ENCODE measurements at places on chromosomes 6 and 20.

- no peak for DNase-seq
These were observed 40.5 kb downstream of the RREB1 start for GRCh38 chr6:7148100-7148822.

DNA sequence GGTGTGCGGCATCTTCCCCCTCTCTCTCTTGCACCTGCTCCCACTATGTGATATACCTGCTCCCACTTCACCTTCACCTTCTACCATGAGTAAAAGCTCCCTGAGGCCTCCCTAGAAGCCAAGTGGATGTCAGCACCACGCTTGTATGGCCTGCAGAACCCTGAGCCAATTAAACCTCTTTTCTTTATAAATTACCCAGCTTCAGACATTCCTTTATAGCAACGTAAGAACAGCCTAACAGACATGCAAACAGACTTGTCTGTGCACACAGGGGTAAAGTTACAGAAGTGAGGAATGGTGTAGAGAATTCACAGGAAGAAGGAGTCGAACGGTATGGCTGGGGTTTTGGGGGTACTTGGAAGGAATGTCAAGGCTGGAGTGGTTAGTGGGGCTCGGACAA is 14.8 kb upstream of the TGM2 start:
- no peak for DNase-seq

DNA sequence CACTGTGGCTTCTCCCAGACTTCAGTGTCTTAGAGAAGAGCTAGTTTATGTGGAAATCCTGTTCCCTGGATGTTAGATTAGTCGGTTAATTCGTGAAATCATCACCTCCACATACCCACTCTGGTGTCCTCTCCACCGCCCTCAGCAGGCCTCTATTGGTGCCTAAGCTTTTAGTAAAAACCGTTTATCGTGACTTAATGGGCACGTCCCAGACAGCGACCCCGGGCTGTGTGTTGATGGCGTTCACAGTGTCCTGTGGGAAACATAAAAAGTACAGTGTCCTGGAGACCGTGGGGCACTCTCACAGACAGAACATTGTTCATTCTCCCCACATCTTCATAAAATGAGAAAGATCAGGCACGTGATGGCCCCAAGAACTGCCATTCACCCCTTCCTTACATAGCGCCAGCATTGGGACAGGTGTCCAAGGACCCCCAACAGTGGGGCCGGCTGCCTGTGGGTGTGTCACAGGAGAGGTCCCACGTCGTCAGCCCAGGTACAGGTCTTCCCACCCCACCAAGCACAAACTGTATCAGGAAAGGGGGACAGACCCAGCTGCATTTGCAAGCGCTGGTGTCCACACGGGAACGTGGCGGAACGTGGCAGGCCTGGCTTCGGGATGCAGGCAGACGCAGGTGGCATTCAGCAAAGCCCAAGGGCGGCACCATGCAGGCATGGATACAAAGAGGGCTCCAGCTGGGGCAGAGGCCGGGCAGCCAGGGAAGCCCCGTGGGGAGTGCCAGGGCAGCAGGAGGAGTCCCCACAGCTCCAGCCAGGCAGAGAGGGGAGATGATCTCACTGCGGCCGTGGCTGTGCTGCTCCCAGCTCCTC is 237.7 kb downstream of the DLL1 start:
- DNase-seq, result no peak

DNA sequence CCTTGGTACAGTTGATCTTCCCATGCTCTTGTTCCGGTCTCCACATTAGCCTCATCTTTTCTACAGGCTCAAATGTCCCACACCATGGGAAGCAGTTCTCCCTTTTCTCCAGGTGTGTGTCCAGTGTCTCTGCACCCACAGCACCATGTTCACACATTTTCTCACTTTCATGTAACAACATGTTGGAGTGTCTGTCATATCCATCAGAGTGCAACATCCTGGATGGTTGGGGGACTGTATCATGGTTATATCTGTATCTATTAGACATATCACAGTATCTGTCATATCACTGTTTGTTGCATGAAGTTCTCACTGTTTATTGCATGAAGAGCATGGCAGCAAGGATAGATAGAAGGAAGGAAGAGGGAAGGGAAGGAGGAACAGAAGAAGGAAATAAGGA is 635.6 kb downstream of the EPM2A start:
- no peak for DNase-seq

DNA sequence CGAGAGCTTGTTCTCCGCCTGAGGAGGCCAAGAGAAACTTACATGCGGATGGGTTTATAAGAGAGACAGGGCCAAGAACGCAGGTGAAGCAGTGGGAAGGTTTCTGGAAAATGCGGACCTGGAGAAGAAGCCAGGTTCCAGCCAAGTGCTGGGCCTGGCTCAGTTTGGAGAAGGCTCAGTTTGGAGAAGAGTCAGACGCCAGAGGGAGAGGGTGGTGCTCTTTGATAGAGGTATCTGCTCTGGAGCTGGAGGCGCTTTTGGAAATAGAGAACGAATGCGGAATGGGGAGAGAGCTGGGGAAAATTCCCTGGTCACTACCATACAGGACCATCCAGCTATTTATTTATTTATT is 753 bp downstream of the RSPH9 start:
- no peak for DNase-seq

DNA sequence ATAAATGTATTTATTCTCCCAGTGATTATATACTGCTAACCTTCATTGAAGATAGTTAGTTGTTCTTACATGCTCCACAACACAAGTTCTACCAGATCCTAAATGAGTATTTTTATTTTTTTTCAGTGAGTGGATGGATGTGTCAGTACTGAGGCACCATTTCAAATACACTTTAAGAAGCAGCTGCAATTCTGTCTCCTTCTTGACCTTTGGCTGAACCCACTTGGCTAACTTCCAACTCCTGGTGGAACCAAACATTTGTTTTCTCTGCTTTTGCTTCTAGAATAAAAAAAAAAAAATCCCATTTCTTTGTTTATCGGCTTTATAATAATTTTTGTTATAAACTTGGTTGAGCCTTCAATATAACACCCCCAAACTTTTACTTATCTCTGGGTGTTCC is 458.3 kb upstream of the MAP3K7 start:
- no peak for DNase-seq

DNA sequence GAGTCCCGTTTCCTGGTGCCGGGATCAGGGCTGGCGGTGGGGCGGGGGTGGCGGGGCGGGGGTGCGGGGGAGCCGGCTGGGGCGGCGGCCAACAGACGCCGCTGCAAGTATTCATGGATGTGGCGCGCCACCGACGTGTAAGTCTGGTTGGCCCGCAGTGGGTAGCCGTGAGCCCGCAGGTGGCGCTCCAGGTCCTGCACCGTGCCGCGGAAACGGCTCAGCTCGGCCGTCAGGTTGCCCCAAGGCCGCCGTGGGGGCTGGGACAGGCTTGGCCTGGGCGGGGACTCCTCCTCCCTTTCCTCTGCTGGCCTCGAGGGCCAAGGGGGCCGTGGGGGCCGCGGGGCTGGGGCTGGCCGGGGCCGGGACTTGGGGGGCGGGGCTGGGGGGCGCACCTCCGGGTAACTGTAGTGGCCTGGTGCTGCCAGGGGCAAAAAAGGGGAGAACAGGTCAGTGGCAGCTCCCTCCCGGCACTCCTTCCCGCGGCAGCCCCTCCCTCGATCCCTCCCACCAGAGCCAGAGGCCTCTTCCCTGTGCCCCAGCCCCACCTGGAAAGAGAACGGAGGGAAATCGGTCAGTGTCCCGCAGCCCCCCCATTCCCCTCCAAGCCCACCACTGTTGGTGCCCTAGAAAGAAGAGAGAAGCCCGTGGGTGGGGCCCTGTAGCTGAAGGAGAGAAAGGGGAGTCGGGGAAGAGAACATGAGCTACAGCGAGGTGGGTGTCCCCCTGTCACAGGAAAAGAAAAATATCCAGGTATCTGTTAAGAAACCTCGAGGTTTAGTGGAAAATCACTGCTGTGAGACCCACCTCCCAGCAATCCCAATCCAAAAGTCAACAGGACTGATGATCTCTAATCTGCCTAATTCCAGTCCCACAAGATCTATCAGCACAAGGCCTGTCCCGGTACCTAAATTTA is 21.3 kb downstream of the TNXB start:
- DNase-seq, result peak; percentile 93

DNA sequence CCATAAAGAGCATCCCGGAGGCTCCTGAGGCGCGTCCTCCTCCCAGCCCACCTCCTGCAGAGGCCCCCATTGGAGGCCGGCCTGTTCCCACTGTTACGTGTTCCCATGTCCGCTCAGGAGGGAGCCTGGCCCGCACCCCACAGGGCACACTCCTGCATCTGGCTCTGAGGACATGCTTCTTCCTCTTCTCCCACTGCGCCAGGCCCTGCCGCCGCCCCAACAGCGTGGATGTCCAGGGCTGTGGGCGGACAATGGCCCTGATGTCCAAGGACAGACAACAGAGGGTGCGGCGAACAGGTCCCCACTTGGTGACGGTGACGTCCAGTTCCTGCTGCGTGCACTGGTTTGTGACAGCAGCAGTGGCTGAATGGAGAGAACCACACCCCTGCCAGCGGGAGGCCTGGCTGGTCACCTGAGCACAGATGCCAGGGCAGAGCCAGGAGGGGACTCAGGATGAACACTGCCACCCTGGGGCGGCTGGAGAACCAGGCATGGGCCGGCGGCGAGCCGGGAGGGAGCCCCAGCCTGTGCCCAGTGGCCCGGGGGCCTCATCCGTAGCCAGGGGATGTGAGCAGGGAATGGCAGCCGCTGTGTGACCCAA is 26.6 kb downstream of the FRMD1 start:
- DNase-seq, result no peak

GRCh38 chr20:56815796-56816195 is 186.7 kb downstream of the TFAP2C start:
- no peak for DNase-seq

DNA sequence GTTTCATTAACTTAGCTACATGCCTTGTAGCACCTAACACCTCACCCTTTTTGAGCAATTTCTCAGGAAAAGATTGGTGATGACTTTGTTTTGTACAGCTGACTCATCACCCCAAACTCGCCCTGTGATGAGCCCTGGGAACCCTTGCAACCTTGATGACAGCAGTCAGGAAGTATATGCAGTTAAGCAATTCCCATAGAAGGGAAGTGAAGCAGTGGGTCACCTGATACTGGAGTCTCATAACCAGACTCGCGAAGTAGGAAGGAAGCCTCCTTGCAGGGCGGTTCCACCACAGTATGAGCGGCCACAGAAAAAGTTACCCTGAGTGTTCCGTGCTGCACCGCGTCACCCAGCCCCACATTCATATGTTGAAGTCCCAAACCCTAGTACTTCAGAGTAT is 82.0 kb upstream of the EDN1 start:
- no peak for DNase-seq

All from Karpas-422 (cell line).